ENCODE measurements at places on chromosomes 4 and X.

DNA sequence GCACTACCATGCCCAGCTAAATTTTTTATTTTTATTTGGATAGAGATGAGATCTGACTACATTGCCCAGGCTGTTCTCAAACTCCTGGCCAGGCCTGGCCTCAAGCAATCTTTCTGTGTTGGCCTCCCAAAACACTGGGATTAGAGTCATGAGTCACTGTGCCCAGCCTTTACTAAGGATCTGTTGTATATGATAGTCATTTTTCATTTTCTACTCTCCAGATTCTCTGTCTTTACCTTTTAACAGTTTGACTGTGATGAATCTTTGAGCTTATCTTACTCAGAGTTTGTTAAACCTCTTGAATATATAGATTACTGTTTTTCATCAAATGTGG, 161.8 kb downstream of the FNIP2 start:
- no peak for DNase-seq

- no peak for DNase-seq
These were observed 10.8 kb downstream of the AWAT2 start for GRCh38 chrX:70038951-70039350.

GRCh38 chr4:157220371-157220881, at the start of gene GRIA2:
GRIA2 (plus strand) TSS chr4:157220728; CDS start chr4:157221043, 315 bp downstream.
- DNase-seq = peak; percentile 23

DNA sequence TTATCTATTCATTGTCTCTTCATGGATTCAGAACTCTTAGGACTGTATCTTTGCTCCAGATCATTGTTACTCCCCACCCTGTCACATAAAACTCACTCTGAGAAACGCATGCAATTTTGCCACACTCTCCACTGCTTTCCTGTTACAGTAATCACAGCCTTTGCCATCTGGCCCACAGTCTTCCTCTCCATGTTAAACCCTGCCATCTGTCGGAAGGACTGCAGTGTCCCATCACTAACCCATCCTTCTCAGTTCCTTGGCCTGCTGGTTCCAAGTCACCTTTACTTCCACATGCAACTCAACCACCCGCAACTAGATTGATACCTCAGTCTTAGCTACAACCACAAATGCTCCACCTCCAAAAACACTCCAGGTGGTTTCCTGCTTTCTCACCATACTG, 308.7 kb upstream of the FAM241A start:
- DNase-seq = no peak

GRCh38 chrX:3165808-3166207, 124.5 kb downstream of the ARSF start:
- no peak for DNase-seq

DNA sequence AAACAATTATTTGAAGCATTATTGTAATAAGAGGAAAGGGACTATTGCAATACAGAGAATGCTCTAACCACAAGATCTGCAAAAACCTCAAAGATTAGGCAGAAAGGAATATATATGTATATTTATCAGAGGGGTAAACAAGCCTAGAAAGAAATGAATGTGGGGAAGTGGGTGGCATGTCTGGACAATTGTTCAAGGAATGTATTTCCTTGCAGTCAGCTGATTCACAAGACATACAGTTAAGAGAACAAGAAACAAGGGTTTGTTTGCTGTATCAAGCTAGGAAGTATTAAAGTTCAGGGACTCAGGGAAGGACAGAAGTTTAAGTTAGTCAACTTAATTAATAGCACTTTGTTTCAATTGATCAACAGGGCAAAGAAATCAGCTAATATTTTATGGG, 514.7 kb downstream of the CENPC start:
- DNase-seq = no peak

DNA sequence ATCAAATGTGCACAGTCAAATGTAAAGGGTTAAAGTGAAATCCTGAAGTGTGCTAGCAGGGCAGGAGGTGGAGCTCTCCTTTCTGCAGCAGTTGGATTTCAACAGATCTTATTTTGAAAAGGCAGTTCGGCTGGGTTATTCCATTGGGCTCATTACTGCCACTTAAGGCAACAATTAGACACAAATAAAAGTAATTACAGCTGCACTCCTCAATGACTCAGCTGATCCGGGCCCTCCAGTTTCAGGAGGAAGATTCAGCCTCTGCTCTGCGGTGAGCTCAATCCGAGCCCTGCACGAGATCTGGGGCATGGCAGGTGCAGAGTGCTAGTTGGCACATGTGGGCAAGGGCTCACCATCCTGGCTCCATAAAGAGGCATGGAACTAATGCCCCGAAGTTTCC, 85.4 kb downstream of the PHKA2 start:
- no peak for DNase-seq

DNA sequence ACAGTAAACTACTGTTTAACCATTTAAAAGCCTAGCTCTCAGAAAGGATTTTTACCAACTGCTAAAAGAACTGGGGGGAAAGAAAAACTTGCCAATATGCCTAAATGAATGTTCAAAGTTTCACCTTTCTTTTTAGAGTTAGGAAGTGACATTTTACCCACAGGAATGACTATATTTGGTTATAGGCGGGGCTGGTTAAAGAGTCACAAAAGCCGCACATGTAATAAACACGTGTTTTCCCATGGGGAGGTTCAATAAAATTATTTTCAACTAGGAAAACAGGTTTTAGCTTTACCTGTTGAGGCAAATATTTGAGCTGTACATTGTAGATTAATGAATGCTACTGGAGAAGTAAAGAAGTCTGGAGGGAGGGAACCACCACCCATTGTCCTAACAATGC, 41.6 kb upstream of the UGDH start:
- no peak for DNase-seq

DNA sequence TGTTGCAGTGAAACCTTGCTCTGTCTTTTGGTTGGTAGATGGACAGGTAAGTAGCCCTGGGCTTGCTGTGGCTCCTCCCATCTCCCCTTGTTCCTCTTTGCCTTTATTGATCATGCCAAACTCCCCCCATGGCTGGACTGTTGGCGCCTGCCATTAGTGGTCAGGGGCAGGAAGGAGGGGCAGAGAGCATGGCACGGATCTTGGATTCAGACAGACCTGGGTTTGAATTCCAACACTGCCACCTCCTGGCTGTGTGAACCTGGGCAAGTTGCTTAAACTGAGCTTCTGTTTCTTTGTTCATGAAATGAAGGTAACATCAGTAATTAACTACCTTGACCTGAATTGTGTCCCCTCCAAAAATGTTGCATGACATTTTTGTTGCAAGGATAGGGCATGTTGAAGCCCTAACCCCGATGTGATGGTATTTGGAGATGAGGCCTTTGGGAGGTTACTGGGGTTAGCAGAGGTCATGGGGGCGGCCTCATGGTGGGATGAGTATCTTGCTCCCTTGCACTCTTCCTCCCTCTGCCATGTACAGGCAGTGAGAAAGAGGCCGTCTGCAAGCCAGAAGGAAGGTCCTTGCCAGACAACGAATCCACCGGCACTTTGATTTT, 6.0 kb downstream of the SLC2A9 start:
- peak; percentile 43 for DNase-seq

- DNase-seq = no peak
These were observed 142.4 kb downstream of the TSPAN5 start for GRCh38 chr4:98516042-98516440.

GRCh38 chrX:115018944-115019343, 1.5 kb upstream of the IL13RA2 start:
- DNase-seq = no peak

DNA sequence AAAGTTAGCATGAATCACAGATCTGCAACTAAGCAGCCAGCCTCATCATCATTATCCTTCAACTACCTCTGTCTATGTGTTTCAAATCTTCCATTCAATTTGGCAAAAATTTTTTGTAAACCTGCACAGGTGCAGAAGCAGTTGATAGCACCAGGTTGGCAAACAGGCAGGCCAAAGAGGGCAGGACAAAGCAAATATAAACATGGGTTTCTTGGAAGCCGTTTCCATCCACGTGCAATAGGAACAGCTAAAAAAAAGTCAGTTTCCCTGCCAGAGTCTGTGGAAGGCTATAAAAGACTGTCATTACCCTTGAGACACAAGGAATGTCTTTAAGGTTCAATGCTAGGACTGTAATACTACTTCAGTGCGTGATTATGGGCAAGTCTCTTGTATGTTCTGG, 253.2 kb downstream of the PDHA2 start:
- no peak for DNase-seq

DNA sequence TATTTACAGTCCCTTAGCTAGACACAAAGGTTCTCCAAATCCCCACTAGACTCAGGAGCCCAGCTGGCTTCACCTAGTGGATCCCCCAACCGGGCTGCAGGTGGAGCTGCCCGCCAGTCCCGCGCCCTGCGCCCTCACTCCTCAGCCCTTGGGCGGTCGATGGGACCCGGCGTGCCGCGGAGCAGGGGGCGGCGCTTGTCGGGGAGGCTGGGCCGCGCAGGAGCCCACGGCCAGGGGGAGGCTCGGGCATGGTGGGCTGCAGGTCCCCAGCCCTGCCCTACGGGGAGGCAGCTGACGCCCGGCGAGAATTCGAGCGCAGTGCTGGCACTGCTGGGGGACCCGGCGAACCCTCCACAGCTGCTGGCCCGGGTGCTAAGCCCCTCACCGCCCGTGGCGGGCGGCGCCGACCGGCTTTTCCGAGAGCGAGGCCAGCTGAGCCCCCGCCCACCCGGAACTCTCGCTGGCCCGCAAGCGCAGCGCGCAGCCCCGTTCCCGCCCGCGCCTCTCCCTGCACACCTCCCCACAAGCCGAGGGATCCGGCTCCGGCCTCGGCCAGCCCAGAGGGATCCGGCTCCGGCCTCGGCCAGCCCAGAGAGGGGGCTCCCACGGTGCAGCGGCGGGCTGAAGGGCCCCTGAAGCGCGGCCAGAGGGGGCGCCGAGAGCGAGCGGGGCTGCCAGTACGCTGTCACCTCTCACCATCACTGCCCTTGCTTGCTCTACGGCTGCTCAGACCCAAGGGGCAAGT, 39.4 kb downstream of the WFS1 start:
- DNase-seq = peak; percentile 33

DNA sequence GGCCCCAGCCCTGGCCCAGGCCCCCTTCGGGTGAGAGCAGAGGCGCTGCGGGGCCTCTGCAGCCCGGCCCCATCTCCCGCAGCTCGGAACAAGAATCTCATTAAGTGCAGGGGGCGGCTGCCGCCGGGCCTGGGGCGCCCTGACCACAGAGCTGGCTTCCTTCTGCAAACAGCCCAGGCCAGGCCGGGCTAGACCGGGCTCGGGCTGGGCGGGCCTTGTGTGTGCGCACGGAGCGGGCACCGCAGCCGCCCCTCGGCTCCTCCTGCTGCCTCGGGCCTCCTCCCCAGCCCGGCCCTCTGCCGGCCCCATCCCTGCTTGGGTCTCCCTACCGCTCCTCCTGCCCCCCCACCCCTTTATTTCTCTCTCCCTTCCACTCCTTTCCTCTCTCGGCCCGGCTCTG, 83.3 kb downstream of the EFNB1 start:
- no peak for DNase-seq

DNA sequence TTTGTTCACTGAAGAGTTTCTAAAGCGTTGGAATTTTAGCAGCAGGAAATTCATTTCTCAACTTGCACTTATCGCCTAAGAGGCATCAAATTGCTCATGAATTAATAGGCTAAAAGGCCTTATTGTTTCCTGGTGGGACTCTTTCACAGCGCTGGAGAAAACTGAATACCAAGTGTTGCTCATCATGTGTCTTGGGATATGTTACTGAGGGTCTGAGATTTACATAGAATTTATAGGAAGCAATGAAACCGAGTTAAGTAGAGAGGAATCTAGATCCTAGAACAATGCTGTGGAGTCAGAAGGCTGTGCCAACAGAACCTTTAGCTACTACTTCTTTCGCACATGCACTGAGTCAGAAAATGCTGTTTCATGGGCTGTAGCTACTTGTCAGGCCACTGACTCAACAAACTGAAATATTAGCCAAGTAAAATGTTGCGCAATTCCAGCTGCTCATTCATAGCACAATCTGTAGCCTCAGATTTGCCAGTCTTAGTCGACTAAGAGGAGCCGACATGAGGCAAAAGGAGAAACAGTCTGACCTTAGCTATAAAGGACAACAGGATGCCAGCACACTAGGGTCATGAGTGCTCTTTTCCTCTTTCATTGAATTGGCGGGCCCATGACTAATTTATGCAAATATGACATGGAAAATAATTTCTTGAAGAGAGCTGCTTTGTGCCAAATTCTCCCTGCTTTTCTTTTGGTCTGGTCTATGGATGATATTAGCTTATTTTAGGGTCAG, 35.9 kb upstream of the CXCL8 start:
- no peak for DNase-seq

GRCh38 chrX:93673869-93674271, at the start of gene FAM133A:
FAM133A (plus strand) TSS chrX:93674206; CDS start chrX:93709420, 35,214 bp downstream.
- DNase-seq = no peak

DNA sequence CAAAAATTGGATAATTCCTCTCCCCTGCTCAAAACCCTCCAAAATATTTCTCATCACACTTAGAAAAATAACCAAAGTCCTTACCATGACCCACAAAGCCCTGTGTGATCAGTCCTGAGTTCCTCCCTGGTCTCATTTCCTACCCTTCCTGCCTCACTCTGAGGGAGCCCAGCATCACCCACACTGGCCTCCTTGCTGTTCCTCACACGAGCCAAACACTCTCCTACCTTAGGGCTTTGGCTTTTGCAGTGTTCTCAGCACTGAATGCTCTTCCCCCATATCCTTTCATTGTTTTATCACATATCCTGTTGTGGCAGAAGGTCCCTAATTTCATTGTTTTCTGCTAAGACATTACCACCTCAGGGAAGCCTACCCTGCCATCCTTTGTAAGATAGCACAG, 12.2 kb downstream of the MGAT4D start:
- DNase-seq = no peak

DNA sequence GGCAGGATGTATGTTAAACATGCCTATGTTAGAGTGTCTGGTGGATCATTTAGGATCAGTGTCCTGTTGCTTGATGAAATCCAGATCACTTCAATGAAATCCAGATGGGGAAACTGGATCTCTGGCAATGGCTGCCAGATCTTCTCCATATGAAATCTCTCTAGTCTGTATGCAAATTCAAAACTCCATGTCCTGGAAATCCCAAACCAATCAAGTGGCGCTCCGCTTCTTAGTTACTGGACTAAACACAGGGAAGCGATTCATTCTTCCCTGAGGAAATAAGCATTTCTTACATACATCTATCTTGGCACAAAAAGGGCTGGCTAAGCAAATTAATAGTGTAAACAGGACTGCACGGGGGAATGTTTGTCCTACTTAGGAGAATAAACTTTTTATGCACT, 94.9 kb downstream of the HDAC8 start:
- DNase-seq = no peak

DNA sequence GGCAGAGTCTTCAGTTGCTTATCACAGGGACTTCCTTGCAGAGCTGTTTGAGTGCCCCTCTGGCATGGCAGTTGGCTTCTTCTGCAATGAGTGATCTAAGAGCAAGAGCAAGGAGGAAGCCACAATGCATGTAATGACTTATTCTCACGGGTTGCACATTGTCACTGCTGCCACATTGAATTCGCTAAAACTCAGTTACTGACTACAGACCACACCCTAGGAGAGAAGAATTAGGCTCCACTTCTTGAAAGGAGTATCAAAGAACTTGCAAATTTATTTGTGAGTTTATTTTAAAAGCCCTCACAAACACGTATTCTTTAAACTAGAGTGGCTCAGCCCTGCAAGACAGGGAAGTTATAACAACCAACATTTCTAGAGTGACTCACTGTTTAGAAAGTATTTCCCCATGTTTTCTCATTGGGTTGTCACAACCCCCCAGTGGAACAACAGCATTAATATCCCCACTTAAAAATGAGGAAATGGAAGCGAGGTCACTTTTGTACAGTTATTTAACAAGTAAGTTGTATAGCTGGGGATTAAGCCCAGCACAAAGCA, 32.4 kb upstream of the RBPJ start:
- DNase-seq = peak; percentile 37

Measured in stimulated activated CD4-positive, alpha-beta T cell treated with anti-CD3 and anti-CD28 coated beads, Interleukin-15, amount 100 ng/mL, for 24 hours (primary cell).